ENCODE measurements at places on chromosomes 13 and 19.

GRCh38 chr19:28322945-28323344, 890.0 kb downstream of the UQCRFS1 start:
- DNase-seq = no peak

DNA sequence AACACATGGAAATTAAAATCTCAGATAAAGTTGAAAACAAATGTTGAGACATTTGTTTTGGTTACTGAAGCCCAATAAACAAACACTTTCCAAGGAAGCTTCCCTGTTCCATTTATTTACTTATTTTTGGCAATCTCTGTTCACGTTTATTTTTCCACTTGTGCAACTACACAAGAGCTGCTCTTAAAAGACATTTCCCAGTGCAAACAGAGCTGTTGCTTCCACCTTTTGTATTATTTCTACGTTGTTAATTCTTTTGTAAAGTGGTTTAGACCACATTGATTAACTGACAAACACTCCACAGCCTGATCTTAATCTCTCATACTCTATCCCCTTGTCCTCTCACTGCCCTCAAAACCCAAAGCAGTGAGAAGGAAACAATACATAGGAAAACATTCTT, 757.6 kb downstream of the LIG4 start:
- DNase-seq = no peak

DNA sequence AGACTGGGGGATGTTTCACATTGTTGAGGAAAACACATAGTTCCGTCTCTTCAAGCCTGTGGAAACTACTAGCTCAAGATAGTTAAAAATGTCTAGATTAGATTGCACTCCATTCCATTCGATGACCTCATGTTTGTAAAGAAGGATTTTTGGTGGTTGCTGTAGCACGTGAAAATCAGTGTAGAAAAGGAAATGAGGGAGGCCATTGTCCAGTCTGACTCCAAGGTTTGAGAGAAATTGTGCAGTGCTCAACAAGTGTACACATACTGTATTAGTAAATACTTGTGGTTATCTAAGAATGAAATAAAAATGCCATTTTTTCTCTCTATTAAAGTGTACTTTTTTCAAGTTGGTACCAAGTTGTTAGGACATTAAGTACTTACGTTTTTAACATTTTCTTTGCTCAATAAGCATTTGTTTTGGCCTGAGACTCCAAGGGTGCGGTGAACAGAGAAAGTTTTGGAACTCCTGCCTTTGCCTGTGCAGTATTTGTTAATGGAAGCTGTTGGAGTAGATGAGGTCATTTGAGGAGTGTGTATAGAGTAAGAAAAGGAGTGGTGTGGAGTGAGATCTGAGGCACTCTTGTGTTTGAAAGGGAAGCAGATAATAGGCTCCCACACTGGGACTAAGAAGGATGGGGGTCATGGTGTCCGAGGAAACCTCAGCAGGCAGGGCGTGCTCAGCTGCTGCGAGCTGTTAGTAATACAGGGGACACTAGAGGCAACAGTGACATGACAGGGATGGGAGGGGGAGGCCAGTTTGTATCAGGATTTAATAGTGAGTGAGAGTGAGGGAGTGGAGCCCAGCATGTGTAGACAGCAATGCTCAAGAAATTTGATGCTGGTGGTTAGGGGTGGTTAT, 4.4 kb downstream of the WASF3 start:
- DNase-seq = no peak

- DNase-seq = no peak
These were observed 382.8 kb downstream of the FOXO1 start for GRCh38 chr13:40283666-40284065.

DNA sequence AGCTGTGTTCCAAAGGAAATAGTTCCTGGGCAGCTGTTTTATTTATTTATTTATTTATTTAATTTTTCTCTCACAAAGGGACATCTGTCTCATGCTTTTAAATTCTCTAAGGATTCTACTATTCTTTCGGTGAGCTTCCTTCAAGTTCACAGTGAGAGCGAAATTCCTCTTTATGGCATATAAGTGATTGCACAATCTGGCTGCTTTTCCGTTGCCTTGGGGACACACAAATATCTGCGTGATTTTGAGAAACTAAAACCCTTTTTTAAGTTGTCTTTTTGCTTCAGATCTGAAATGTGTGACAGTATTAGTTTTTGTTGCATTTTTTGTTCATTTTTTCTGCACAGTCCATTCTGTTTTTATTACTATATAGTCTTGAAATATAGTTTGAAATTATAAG, 19.2 kb downstream of the ZNF486 start:
- no peak for DNase-seq

- DNase-seq = no peak
These were observed 40.1 kb downstream of the VAV1 start for GRCh38 chr19:6812612-6813011.

- no peak for DNase-seq
These were observed 28.8 kb downstream of the FOXO1 start for GRCh38 chr13:40637643-40638042.

GRCh38 chr19:30158067-30158892, 213.9 kb upstream of the ZNF536 start:
- DNase-seq = no peak

- no peak for DNase-seq
These were observed 126.6 kb downstream of the USP12 start for GRCh38 chr13:27044837-27045570.

DNA sequence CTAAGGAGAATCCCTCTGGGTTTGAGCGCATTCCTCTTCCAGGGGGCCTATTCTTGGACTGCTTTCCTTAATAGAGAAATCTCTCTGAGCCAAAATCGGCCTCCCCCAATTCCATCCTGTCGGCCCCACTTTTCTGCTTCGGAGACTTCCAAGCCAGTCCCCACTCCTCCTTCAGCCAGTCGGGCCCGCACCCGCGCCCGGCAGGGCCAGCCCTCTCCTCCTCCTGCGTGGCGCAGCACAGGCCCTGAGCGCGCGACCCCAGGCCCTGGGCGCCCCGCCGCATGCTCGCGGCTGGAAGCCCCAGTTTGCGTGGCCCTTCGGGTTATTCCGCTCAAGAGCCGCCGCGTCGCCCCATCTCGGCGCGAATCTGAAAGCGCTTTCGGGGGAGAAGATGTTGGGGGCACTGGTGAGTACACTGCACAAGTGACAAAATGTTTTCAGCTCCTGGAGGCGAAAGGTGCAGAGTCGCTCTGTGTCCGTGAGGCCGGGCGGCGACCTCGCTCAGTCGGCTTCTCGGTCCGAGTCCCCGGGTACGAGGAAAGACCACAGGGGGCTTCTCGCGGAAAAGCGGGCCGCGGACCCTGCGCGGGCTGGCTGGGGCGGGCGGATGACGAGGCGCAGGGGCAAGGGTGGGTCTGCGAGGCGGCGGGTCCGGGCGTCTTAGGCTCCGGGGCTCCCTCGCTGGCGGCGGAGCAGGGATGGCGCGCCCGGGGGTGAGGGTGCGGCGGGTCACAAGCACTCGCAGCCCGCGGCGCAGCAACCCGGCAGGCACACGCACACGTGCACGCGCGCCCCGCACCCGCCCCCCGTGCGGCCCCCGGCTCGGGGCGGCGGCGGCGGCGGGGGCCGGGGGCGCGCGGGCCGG, at the start of gene IL17D:
TSS of gene IL17D (plus strand) at position 785 of the 865 bp plus-strand sequence. CDS start 303 bp downstream, outside the sequence.
- peak; percentile 82 for DNase-seq

DNA sequence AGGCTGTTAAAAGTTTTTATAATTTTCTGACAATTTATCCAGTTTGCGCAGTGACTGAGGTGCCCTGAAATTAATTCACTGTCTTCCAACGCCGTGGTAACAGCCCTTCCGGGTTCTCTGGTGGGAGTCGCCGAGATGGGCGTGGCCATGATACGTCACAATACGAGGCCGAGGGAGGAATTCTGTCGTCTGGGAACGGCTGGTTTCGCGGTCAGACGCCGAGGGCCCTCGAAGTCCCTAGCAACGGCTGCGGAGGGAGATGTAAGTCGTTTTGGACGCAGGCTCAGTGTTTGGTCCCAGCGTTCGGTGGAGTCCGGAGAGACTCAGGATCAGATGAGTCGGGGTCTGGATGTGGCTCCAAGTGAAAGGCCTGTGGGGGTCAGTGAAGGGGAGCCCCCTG, 21.7 kb downstream of the ZNF613 start:
- DNase-seq = no peak

GRCh38 chr19:47663911-47664771, 49.1 kb upstream of the EHD2 start:
- DNase-seq = no peak

GRCh38 chr13:46804391-46804815, 7.4 kb upstream of the ESD start:
- DNase-seq = no peak

DNA sequence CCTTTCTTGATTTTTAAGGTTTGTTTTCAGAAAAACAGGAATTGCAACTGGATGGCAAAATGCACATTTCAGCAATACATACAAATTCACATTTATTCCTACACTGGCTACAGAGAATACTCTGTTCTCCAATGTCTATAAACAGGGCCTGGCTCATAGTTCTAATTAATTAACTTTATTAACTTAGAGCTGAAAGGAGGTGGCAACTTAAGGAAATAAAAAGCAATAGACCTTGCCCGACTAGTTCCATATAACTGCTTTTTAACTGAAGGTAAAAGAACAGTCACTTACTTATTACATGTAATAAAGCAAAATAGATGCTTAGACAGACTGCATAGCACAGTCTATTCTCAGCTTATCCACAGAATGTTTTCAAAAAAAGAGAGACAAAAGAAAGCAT, 498.5 kb downstream of the DIAPH3 start:
- DNase-seq = no peak

DNA sequence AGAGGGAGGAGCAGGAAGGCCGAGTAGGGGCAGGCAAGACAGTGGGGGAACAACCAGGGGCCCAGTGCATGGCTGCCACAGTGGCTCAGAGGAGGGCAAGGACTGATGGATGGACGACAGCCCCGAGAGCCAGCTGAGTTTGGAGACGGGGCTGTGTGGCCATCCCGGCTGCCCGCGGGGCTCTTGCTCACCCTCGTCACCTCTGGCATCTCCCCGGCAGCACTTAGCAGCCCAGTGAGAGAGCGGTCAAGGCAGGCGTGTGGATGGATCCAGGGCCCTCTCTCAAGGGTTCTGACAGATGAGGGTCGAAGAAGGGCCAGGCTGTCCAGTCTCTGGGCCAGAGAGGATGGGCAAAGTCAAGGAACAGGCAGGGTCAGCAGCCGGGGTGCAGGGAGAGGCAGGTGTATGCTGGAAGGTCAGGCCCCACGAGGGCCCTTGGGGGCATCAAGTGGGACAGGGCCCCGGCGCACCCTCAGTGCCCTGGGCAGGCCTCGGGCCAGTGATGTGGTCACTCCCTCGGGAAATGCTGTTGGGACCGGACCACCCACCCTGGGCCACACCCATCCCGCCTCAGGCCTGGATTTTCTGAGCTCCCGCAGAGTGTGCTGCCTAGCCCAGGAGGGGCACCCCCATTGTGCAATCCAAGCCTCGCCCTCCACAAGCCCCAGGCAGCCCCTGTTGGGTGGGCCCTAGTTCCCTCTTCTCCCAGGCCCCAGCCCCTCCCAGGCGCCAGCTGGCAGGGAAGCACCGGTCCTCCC, 56.4 kb upstream of the TPM4 start:
- no peak for DNase-seq

- DNase-seq = no peak
These were observed 418.1 kb upstream of the ARGLU1 start for GRCh38 chr13:106986033-106986484.

DNA sequence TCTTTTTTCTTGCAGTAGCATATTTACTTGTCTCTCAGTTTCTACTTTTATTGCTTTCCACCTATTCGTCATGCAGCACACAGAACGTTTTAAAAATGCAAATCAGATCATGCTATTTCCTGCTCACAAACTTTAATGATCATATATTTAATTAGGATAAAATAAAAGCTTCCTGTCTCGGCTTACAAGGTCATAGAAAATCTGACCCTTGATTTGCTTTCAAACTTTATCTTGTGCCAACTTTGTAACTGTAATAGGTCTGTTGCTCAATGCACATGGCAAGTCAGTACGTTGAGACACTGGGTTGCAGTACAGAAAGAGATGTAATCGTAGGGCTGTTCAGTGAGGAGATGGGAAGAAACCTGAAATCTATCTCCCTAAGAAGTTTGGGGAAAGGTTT, 95.6 kb upstream of the CSNK1A1L start:
- no peak for DNase-seq

DNA sequence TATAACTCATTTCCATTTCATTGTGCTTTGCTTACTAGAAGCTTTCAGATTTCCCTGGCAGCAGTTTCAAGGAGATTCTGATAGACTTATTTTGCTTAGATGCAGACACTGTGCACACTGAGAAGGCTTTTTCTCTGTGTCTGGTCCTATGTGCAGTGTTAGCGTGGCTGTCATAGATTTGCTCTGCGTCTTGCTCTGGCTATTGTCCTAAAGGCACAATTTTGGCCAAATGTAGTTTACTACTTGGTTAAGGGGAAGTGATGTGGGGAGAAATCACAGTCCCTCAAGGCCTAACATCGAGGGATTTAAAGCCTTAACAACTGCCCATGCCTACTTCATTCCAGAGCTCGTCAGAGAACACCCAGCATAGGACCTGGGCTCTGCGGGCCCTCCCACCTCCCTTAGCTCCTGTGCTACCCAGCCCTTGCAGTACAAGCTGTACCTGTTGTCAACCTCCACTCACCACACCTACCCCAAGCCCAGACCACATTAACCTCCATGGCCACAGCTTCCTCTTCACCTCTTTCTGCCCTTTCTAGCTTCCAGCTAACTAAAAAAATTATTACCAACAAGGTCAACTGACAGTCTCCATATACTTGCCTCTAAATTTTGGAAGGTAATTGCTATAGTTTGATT, 38.9 kb upstream of the KATNAL1 start:
- DNase-seq = peak; percentile 36

DNA sequence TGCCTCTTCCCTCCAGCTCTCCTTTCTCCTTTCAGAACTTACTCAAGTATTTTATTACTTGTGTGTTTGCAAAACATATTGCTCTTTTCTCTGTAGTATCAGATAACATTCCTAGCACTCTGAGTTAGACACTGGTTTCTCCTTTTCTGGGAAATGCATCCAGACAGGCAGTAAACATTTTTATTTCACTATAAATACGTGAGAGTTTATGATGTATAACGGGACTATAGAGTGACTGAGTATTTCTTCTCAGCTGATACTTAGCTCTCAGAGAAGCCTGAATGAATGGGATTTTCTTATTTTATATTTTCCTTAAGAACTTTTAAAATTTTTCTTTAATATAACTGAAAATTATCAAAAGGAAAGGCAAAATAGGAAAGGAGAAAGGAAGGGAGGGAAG, 211.2 kb upstream of the EDNRB start:
- DNase-seq = no peak

DNA sequence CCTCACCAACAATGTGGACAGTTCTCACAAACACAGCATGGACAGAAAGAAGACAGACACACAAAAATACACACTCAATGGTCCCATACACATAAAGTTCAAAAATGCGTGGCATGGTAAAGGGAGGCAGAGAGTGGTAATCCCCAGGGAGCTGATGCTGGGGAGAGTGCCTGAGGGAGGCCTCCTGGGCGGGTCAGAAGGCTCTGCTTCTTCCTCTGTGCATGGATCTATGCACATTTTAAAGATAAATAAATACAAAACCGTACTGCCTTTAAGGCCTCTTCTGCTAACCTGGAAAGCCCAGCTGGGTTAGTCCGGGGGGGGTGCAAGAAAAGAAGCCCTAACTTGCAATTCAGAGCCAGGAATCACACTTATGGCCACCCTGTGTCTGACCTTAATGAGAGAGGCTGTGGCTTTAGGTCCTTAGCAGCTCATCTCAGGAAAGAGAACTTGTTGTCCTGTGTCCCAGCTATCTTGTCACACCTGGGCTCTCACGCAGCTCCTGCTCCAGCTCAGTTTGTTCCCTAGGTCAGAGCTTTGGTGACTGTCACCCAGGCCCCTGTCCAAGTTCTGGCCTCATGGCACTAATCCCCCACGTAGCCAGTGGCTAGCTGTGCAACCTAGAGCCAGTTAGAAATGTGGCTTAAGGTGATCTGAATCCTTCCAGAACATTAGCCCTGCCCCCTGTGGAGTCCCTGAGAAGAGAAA, 28.5 kb downstream of the POP4 start:
- DNase-seq = no peak

Measured in GM20000 (cell line).